Fibroblast of lung (primary cell): ENCODE measurements at places on chromosomes 6 and 20. TPM values are rescaled to one million over a fixed set of nuclear protein-coding genes. Genes with fewer than 3 reads are reported as not detected.

DNA sequence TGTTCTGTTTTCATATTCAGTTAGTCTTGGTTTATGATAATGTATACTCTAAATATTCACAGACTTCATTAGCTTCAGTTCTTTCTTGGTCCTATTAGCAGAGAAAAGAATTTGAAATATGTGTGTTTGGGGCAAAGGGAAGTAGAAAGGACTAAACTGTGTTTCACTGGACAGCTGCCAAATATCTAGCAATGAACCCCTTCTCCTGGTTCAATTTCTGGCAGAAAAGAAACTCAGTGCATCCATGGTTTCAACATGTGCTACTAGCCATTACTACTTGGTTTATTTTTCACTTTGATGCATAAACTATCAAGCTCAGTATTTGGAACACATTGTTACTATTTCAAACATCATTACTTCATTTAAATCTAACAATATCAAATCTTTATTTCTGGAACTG lies 43.6 kb downstream of the FBXL4 start:
- DNase-seq: peak; percentile 13

DNA sequence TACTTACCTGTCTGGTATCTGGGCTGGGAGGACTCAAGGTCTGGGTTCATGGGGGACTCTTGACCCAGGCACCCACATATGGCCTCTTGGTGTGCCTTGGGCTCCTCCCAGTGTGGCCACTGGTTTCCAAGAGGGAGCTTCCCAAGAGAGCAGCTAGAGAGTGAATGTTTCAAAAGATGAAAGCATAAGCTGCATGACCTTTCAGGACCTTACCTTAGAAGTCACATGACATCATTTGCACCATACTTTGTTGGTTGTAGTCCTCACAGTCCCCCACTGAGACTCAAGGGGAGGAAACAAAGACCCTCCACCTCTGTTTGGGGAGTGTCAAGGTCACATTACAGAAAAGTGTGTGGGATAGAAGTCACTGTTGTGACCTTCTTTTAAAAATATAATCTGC lies 13.9 kb downstream of the ACTR5 start:
- no peak for DNase-seq

DNA sequence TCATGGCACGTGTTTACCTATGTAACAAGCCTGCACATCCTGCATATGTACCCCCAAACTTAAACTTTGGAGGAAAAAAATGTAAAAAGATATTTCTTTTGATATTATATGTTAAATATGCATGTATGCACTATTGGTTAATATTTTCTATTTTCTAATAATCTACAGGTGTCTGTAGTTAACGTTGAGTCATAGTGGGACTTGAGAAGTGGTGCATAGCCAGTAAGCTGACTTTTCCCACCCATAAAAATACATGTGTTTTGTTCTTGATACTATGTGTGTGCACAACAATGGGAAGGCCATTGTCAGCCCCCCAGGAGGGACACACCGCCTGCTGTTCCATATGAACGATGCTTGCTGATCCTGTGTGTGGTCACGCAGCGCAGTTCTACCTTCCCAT lies 49.1 kb downstream of the FAM120B start:
- no peak for DNase-seq

GRCh38 chr6:37504024-37504423 lies 4.3 kb upstream of the CCDC167 start:
- DNase-seq: no peak

GRCh38 chr6:157552820-157553485 lies 172.0 kb downstream of the ZDHHC14 start:
- no peak for DNase-seq

GRCh38 chr6:50305660-50306059 lies 255.9 kb upstream of the DEFB112 start:
- DNase-seq: no peak

The RXRB gene
- 20.0 and 25.9 TPM in 2 replicates for total RNA-seq

The DYNLT1 gene
- 85.3 and 92.3 TPM in 2 replicates for total RNA-seq

The TMEM74B gene
- not detected in 2 replicates for total RNA-seq
